ENCODE measurements at places on chromosomes 7 and 10. TPM values are rescaled to one million over a fixed set of nuclear protein-coding genes. Genes with fewer than 3 reads are reported as not detected.

The BMPR1A gene
- 18.6 TPM for polyA plus RNA-seq

The HTRA1 gene
- 30.5 TPM for polyA plus RNA-seq

The ZNF467 gene
- 3.6 TPM for polyA plus RNA-seq

The CALML3 gene
- not detected for polyA plus RNA-seq

The GIMAP4 gene
- 35.5 TPM for polyA plus RNA-seq

The CLDN15 gene
- 1.9 TPM for polyA plus RNA-seq

The PHYH gene
- polyA plus RNA-seq, result 58.1 TPM

The IQUB gene
- polyA plus RNA-seq, result not detected

The CLDN4 gene
- polyA plus RNA-seq, result not detected

The C7orf33 gene
- polyA plus RNA-seq, result not detected

DNA sequence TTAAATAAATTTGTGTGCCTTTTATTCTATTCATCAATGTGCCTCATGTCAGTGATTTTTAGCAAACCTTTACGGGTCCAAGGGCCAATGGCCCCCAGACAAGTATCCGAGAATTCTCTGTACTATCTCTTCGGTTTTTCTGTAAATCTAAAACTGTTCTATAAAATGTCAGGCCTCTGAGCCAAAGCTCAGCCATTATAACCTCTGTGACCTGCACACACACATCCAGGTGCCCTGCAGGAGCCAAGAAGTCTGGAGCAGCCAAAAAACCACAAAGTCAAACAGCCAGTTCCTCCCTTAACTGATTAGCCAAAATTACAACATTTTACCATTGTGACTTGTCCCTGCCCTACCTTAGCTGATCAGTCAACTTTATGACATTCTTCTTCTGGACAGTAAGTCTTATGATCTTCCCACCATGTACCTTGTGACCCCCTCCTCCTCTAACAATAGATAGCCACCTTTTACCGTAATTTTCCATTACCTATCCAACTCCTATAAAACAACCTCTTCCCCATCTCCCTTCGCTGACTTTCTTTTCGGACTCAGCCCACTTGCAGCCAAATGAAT is 363.8 kb downstream of the SEMA3D start:
- no peaks in the 10 kb centered on the region for H3K27me3 ChIP-seq
- no peak overlapping the region for H3K27ac ChIP-seq
- no peak for DNase-seq

- DNase-seq, result no peak
- no peaks in the 10 kb centered on the region for H3K27me3 ChIP-seq
- no peak overlapping the region for H3K4me3 ChIP-seq
Measured at GRCh38 chr10:72889391-72889831, 4.1 kb upstream of the OIT3 start.

DNA sequence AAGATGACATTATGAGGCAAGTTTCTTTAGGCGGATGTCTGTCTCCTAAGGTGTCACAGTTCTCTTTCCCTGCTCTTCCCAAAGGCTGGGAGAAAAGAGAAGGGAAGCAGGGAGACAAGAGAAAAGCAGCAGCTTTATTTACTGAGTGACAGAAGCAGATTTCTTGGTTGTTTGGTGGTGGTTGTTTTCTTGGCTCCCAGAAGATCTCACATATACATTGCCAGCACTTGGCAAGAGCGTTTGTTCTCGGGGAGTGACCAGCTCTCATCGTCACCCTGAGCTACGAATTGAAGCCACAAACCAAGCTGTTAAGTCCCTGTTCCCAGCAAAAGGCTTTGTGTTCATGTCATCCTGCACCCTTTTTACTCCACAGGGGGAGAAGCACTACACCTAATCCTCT is 11.4 kb downstream of the CDHR3 start:
- H3K4me3 ChIP-seq, result no peak overlapping the region
- no peak for DNase-seq
- H3K27me3 ChIP-seq, result no peaks in the 10 kb centered on the region

GRCh38 chr10:35959252-35959651 is 317.2 kb upstream of the FZD8 start:
- no peak for DNase-seq
- no peaks in the 10 kb centered on the region for H3K36me3 ChIP-seq
- no peak overlapping the region for H3K4me3 ChIP-seq
- H3K27me3 ChIP-seq, result no peaks in the 10 kb centered on the region
- H3K4me1 ChIP-seq, result peaks cover 4% of the 10 kb centered on the region

GRCh38 chr7:149719050-149719899 is 54.1 kb downstream of the ZNF467 start:
- H3K27ac ChIP-seq, result peak overlapping the region; percentile 78
- peaks cover 35% of the 10 kb centered on the region for H3K36me3 ChIP-seq
- H3K4me1 ChIP-seq, result peaks cover 36% of the 10 kb centered on the region
- H3K27me3 ChIP-seq, result no peaks in the 10 kb centered on the region
- DNase-seq, result no peak

DNA sequence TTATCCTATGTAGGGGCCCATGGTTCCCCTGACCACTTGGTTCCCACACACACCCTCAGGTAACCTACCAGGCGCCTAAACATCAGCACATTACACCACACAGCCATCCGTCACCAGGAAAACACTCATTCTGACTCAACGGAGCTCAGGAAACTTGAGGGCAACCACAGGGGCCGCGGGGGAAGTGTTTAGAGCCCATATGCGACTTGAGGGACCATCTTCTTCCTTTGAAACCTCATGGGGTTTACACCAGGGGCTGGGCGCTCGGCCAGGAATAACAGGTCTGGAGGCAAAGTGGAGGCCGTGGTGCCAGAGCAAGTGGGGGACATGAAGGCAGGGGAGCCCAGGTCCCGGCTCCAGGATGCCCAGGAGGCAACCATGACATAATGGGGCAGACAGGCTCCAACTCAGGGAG is 1.5 kb downstream of the STX1A start:
- peaks cover 3% of the 10 kb centered on the region for H3K27me3 ChIP-seq
- no peak for DNase-seq
- H3K4me3 ChIP-seq, result no peak overlapping the region

- no peaks in the 10 kb centered on the region for H3K4me1 ChIP-seq
- H3K4me3 ChIP-seq, result no peak overlapping the region
- H3K36me3 ChIP-seq, result no peaks in the 10 kb centered on the region
Measured at GRCh38 chr10:89171996-89172395, 35.1 kb downstream of the CH25H start.

- peaks cover 6% of the 10 kb centered on the region for H3K27me3 ChIP-seq
- no peak overlapping the region for H3K4me3 ChIP-seq
- no peak overlapping the region for H3K27ac ChIP-seq
- no peaks in the 10 kb centered on the region for H3K4me1 ChIP-seq
- no peak for DNase-seq
Measured at GRCh38 chr7:117350027-117350426, 27.2 kb upstream of the WNT2 start.

- no peaks in the 10 kb centered on the region for H3K36me3 ChIP-seq
- H3K27ac ChIP-seq, result no peak overlapping the region
- no peaks in the 10 kb centered on the region for H3K27me3 ChIP-seq
- DNase-seq, result peak; percentile 4
- H3K4me3 ChIP-seq, result no peak overlapping the region
Measured at GRCh38 chr10:78339251-78339650, 305.6 kb downstream of the RPS24 start.

- H3K4me1 ChIP-seq, result no peaks in the 10 kb centered on the region
- no peak overlapping the region for H3K4me3 ChIP-seq
- H3K27ac ChIP-seq, result no peak overlapping the region
- DNase-seq, result no peak
Measured at GRCh38 chr10:1977461-1977860, 240.1 kb upstream of the ADARB2 start.

DNA sequence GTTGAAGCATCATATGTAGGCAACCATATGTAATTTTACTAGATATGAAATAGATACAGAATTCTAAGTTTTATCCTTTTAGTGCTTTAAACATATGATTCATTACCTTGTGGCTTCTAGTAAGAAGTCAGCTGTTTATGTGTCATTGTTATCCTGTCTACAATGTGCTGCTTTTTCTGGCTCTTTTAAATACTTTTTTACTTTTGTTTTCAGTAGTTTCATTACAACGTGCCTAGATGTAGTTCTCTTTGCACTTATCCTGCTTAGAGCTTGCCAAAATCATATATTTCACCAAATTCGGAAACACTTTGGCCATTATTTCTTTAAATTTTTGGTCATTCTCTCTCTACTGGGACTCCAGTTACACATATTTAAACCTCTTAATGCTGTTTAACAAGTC is 26.4 kb downstream of the YAE1 start:
- no peak for DNase-seq
- H3K4me1 ChIP-seq, result peaks cover 10% of the 10 kb centered on the region
- no peak overlapping the region for H3K27ac ChIP-seq
- no peaks in the 10 kb centered on the region for H3K27me3 ChIP-seq

- H3K4me3 ChIP-seq, result no peak overlapping the region
- H3K36me3 ChIP-seq, result no peaks in the 10 kb centered on the region
- DNase-seq, result no peak
- no peaks in the 10 kb centered on the region for H3K4me1 ChIP-seq
- no peaks in the 10 kb centered on the region for H3K27me3 ChIP-seq
Measured at GRCh38 chr7:116812860-116813259, 49.5 kb upstream of the CAPZA2 start.

DNA sequence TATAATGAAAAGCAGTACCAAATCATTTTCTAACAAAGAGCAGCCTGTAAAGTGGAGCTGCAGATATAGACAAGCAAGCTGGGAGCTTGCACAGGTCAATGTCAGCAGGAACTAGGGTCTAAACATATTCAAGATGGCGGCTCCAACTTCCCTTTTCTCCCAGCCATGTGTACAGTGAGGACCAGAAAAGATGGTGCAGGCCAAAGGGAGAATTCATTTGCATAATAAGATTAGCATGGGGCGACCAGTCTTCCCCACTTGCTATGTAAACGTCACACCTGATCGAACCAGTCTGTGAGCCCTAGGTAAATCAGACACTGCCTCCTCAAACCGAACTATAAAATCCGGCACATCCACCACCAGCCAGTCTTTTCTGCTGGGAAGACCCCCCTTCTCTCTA is 4.4 kb upstream of the RAPGEF5 start:
- H3K4me3 ChIP-seq, result no peak overlapping the region
- H3K36me3 ChIP-seq, result no peaks in the 10 kb centered on the region
- H3K4me1 ChIP-seq, result peaks cover 2% of the 10 kb centered on the region
- DNase-seq, result no peak

GRCh38 chr10:29491918-29492317 is 142.9 kb downstream of the SVIL start:
- no peaks in the 10 kb centered on the region for H3K27me3 ChIP-seq
- peaks cover 79% of the 10 kb centered on the region for H3K36me3 ChIP-seq
- H3K4me1 ChIP-seq, result no peaks in the 10 kb centered on the region
- DNase-seq, result no peak

DNA sequence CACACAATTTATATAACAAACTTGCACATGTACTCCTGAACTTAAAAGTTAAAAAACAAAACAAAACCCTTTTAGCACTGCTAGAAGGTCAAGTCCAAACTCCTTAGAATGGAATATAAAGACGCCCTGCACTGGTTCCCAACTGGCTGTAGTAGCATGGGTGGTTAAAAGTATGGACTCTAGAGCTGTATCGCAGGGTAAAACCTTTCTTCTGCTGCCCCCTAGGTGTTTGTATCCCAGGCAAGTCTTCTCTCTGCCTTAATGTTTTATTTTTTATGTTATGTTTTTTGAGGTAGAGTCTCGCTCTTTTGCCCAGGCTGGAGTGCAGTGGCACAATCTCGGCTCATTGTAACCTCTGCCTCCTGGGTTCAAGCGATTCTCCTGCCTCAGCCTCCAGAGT is 35.2 kb downstream of the LSMEM1 start:
- DNase-seq, result no peak
- H3K4me1 ChIP-seq, result no peaks in the 10 kb centered on the region
- H3K27me3 ChIP-seq, result no peaks in the 10 kb centered on the region
- no peak overlapping the region for H3K4me3 ChIP-seq

GRCh38 chr10:121138918-121139317 is 287.8 kb downstream of the WDR11 start:
- H3K27ac ChIP-seq, result no peak overlapping the region
- no peaks in the 10 kb centered on the region for H3K27me3 ChIP-seq
- H3K4me1 ChIP-seq, result no peaks in the 10 kb centered on the region
- no peak overlapping the region for H3K4me3 ChIP-seq
- H3K36me3 ChIP-seq, result no peaks in the 10 kb centered on the region

- H3K27me3 ChIP-seq, result no peaks in the 10 kb centered on the region
- no peak overlapping the region for H3K27ac ChIP-seq
- DNase-seq, result no peak
- H3K36me3 ChIP-seq, result no peaks in the 10 kb centered on the region
- H3K4me1 ChIP-seq, result peaks cover 3% of the 10 kb centered on the region
- H3K4me3 ChIP-seq, result no peak overlapping the region
Measured at GRCh38 chr7:26664274-26664673, 200.1 kb downstream of the SKAP2 start.

- no peak for DNase-seq
- no peak overlapping the region for H3K4me3 ChIP-seq
- no peak overlapping the region for H3K27ac ChIP-seq
- peaks cover 2% of the 10 kb centered on the region for H3K36me3 ChIP-seq
- H3K4me1 ChIP-seq, result peaks cover 44% of the 10 kb centered on the region
Measured at GRCh38 chr7:130906575-130906974, 172.6 kb upstream of the KLF14 start.

DNA sequence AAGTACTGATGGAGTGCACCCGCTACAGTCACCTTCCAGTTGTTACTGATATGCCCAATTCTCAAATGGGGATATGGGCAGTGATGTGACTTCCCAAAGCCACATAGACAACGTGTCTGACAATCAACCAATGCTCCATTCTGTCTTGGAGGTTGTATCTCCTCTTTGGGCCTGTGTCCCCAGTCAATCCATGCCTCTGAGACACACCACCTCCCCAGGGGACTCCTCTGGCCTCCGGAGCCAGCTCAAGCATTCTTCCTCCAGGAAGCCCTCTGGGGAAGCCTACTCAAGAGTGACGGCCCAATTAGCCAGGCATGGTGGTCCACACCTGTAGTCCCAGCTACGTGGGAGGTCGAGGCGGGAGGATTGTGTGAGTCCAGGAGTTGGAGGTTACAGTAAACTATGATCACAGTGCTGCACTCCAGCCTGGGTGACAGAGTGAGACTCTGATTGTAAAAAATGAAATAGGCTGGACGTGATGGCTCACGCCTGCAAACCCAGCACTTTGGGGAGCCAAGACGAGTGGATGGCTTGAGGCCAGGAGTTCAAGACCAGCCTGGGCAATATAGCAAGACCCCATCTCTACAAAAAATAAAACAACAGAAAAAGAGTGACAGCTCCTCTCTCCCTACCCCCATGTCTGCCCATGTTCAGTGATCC is 99.5 kb upstream of the TNRC18 start:
- H3K4me1 ChIP-seq, result peaks cover 18% of the 10 kb centered on the region
- no peak overlapping the region for H3K4me3 ChIP-seq
- no peak for DNase-seq
- no peaks in the 10 kb centered on the region for H3K27me3 ChIP-seq

- H3K36me3 ChIP-seq, result no peaks in the 10 kb centered on the region
- H3K4me3 ChIP-seq, result no peak overlapping the region
- H3K27ac ChIP-seq, result no peak overlapping the region
- peaks cover 9% of the 10 kb centered on the region for H3K4me1 ChIP-seq
Measured at GRCh38 chr10:92844746-92845145, 3.6 kb upstream of the EXOC6 start.

DNA sequence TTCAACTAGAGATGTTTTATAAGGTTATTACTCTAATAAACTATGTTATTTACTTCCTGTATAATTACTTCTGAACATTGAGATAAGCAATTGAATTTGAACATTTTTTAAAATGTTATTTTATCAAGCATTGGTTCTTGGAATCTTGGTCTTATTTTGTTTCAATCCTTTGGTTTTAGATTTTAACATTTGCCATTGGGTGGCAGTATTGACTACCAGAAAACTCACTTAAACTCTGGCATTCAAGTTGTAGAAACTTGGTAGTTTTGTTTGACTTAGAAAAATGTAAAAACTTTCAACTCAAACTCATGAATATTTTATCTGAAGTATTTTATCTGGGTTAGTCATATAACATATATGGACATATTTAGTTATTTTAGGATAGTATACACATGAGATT is 48.1 kb downstream of the ATRNL1 start:
- no peaks in the 10 kb centered on the region for H3K27me3 ChIP-seq
- no peak overlapping the region for H3K27ac ChIP-seq
- H3K4me1 ChIP-seq, result no peaks in the 10 kb centered on the region
- no peaks in the 10 kb centered on the region for H3K36me3 ChIP-seq
- no peak overlapping the region for H3K4me3 ChIP-seq
- DNase-seq, result no peak
